ENCODE measurements at places on chromosomes 6 and 20.

DNA sequence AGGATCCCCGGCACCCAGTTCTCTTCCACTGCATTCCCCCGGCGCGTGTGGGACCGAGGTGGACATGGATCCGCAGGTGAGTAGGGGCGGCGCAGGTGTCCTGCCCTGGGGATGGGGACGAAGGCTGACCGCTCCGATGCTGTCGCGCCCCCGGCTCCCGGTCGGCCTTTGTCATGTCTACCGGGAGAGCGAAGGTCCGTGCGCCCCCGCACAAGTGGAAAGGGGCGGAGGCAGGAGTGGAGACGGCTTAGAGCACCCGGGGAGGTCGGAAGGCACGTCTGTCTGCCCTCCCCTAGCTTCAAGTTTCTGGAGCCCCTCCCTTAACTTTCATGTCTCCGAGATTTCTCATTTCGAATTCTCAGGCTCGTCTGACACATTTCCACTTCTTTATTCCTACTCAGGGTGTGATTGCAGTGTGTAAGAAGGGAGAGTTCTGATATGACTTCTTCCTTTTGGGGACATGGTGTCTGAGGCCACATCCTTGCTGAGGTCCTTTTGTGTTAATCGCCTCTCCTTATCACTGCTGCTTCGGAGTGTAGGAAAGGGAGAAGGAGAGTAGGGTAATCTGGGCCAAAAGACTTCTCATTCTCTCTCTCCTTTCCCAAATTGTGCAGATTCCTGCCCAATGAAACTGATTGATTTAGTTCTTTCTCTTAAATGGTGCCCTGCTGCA is 435 bp downstream of the KIFC1 start:
- DNase-seq: peak; percentile 67

GRCh38 chr6:35443341-35444030 is 8.7 kb upstream of the FANCE start:
- DNase-seq: no peak

- no peak for DNase-seq
Measured at GRCh38 chr6:98094696-98095095, 739.7 kb upstream of the POU3F2 start.

DNA sequence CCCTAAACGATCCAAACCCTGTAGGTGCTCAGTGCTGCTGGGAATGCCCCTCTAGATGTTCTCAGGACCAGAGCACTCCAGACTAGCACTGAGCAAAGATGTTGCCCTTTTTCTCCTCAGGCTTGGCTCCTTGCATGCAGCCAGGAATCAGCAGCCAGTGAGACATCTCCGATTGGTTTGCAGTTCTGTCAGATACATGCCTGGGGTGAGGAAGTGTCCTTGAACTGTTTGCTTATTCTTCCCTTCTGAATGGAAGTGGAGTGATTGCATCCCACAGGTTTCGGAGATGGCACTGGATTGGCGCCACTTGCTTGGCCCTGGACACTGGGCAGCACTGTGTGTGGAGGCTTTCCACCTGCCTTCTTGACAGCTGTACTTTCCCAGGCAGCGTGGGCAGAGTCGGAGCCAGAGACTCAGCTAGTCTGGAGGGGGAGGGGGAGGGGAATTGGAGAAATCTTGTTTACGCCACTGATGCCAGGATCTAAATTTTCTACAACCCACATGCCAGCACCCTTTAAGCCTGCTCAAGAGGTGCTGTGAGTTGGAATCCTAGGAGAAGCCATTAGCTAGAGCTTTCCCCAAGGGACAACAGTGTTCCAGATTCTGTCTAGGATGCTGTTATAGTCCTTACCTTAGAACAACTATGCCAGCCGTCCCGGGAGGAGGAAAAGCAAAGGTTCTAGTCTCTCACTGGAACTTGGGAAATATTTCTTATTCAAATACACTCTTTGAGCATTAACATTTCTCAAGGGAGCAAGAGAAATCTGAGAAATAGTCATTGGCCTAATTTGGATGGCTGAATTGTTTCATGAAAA is 49.2 kb upstream of the SASH1 start:
- DNase-seq: no peak

DNA sequence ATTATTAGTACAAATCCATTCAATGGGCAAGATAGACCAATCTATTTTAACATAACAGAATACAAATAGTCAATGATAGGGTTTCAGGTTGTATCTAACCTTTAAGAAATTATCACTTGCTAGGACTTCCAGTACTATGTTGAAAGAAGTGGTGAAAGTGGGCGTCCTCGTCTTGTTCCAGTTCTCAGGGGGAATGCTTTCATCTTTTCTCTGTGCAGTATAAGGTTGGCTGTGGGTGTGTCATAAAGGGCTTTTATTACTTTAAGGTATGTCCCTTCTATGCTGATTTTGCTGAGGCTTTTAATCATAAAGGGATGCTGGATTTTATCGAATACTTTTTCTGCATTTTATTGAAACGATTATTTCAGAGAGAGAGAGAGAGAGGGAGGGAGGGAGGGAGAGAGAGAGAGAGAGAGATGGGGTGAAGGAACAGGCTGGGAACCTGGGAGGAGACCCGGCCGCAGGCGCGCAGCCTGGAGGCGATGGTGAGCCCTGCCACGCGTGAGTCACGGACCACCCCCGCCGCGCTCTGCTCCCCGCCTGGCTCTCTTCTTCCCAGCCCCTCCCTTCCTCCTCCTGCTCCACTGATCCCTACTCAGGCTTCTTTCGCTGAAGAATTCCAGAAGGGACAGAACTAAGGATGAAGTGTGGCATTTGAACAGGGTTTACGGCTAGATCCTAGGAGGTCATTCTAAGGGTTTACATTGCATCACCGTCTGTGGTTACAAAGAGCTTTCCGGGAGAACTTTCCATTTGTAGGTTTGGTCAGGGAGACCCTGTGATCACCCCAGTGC is 45.5 kb upstream of the HLA-E start:
- no peak for DNase-seq

DNA sequence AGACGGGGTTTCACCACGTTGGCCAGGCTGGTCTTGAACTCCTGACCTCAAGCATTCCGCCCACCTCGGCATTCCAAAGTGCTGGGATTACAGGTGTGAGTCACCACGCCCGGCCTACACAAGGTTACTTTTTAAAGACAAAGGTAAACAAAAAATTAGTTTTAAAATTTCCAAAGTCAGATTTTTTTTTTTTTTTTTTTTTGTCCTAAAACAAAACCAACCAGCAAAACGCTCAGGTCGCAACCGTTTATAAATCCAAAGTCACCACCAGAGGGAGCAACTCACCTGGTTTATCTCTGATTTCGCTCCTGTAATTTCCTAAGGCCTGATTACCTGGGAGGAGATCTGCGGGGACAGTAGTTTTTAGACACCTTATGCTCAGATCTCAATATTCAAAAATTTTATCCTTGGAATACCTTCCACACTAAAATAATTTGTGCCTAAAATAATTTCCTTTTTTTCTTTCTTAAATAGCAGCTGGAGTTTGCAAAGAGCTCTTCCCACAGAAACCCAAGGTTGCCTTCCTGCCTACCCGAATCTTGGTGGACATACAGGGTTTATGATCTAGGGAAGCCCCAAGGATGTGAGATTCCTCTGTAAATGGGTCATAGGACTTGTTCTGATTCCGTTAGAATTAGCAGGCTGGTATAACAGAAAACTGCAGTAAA is 19.8 kb upstream of the TREM1 start:
- DNase-seq: peak; percentile 38
